Naive thymus-derived CD8-positive, alpha-beta T cell (primary cell): ENCODE measurements at places on chromosomes 7 and 10.

DNA sequence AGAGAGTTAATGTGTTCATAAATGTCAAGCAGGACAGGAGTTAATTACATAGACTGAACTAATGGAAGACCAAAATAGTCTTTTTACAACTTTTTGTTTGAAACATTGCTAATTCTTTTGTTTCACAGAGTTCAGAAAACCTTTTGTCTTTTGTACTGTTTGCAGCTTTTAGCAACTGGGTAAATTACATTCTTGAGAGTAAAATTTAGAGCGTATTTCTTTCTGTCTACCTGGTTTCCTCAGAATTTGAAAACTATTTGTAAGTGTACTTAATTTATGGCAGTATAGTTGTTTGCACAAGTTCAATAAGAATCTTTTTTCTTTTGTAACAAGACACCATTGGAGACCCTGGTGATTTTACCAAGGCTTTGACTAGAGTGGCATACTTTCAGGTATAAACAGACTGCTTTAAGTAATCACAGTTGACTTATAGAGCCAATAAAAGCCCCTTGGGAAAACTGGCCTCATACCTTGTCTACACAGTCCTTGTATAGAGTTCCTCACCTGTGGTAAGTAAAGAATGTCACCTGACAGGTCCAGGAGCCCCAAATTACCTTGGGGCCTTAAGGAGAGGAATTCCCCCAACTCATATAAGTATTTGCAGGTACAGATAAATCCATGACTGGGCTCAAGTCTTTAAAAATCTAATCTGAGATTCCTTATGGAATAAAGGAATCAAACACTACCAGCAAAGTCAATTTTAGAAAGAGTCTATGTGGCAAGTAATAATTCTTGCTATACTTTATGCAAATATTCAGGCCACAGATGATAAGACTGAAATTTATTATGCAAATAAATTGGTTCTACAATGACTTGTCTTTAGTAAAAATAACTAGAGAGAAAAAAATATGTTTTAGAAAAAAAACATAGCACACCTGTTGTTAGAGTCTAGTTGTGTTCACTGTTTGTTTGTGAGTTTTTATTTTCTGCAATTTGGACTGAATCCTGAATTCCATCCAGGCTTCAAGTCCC is 23.6 kb upstream of the CREB3L2 start:
- DNase-seq, result no peak

GRCh38 chr10:71770789-71771188 is 2.5 kb downstream of the VSIR start:
- no peak for DNase-seq

- no peak for DNase-seq
These were observed 231.3 kb upstream of the CELF2 start for GRCh38 chr10:10786109-10787090.

DNA sequence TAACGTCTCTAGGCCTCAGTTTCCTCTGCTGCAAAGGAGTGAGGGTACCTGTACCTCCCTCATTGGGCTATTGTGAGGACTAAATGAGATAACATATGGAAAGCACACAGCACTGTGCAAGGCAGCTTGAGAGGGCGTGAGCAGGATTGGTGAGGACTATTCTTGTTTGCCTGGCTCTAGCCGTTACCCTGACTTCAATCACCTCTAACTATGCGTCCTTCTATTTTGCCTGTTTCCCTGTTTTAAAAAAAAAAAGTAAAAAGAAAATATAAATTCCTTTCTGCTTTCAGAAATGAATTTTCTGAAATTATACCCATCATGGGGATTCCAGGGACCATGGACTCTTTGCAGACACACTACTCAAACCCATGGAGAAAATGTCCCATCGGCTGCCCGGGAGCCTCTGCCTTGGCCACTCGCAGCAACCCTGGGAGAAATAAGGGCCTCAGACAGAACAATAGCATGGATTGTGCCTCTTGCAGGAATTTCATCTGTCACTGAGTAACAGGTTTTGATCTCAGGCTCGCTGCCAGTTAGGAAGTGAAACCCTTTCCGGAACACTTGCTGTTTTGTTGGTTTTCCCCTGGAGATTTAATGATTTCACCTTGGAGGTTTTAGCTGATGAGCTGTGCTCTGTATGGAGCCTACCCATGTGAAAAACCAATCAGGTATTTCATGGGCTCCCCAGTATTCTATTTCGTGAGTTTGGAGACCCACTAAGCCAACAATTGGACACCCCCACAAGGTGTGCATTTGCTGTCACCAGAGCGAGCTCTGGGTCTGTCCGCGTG is 55.6 kb downstream of the STEAP1B start:
- DNase-seq, result no peak

DNA sequence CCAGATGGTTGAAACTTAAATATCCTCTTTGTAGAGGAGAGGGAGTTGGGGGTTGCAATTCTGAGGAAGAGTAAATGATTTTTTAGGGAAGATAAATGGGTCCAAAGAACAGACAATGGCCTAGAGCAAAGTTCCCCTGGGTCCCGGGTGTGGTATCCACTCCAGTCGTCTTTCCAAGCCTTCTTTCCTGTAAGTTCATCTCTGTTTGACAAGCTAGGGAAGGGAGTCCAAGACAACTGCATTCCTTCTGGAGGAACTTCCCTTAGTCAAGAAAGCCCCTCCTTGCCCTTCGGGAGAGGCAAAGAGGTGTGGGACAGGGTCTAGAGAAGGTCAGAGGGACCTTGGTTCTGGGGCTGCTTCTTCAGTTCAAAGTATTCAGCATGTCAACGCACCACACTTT is 33.4 kb downstream of the C10orf71 start:
- no peak for DNase-seq

- DNase-seq, result no peak
These were observed 14.1 kb downstream of the TRPV6 start for GRCh38 chr7:142871260-142872105.

GRCh38 chr10:35435824-35436223 is 99.5 kb downstream of the CCNY start:
- DNase-seq, result no peak
